ENCODE measurements at places on chromosomes 12 and 14.

DNA sequence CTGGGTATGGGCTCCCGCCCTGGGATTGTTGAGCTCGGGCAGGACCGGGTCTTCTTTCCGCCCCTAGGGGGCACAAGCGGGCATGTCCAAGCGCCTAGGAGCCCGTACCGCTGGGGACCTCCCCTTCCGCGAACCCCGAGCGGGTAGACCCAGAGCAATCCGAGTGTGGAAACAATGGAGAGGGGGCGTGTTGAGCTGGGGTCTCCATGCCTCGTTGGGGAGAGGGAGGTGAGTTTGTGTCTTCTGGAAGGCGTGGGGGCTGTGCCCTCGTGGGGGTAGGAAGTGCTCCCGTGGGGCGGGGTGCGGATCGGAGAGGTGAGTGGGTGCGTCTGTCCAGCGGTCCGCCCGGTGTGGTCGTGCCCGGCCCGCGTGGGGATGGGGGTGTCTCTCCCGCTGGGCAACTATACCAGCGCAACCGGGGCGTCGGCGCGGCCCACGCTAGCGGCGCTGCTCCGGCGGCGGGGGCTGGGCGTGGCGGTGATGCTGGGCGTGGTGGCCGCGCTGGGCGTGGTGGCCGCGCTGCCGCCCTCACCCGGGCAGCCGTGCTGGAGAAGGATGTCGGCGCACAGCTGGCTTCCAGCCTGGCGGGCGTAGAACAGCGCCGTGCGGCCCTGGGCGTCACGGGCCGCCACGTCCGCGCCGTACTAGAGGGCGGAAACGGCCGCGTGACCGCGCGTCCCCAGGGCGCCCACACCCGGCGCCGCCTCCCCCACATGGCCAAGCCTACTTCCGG is 12.2 kb downstream of the AGAP2 start:
- peak; percentile 44 for DNase-seq

- DNase-seq: no peak
These were observed 28.8 kb downstream of the DIO3 start for GRCh38 chr14:101590062-101590461.

DNA sequence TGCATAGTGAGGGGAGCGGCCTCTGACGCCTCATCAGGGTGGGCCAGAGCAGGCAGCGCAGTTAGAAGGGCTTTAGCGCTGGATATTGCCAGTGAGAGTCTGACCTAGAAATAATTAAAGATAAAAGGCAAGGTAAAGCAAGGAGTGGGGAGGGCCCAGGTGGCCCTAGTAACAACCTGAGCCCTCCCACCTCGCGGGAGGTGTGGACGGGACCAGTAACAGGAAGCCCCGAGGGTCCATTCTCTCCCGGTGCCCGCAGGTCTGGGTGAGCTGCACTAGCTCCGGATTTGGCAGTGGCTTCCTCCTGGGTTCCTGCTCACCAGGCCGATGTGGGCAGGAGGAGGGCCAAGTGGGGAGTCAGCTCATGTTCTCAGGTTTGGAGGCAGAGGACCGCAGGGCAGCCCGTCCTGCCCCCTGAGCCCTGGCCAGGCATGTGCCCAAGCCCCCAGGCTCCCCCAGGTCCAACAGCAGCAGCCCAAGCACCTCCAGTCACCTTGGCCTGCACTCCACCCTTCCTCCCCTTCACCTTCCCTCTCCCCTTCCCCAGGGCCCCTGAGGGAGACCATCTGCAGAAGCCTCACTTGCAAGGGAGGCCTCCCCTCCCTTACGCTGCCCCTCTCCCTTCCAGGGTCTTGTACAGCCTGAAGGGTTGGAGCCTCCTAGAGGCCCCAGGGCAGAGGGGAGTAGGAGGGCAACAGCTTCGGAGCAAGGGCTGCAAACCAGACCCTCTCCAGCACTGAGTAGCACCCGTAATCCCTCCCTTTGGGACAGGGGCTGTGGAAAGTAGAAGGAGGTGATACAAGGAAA is 144.3 kb upstream of the FKBP4 start:
- DNase-seq: no peak

DNA sequence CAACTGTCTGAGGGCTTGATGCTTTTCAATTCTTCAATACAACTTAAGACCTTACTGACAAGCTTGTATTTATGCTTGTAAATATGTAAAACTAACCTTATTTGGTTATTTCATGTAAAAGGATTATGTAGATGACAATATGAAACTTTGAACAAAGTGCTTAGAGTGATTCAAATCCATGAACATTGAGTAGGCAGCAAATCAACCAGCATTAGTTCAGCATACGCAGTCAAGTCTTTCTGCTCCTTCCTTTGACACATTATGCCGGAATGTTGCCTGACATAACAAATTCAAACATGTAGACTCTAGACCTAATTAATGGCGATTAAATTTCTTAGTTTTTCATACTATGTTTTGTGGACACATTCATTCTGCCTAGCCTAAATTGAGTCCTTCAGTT is 105.2 kb downstream of the FGD4 start:
- DNase-seq: no peak

DNA sequence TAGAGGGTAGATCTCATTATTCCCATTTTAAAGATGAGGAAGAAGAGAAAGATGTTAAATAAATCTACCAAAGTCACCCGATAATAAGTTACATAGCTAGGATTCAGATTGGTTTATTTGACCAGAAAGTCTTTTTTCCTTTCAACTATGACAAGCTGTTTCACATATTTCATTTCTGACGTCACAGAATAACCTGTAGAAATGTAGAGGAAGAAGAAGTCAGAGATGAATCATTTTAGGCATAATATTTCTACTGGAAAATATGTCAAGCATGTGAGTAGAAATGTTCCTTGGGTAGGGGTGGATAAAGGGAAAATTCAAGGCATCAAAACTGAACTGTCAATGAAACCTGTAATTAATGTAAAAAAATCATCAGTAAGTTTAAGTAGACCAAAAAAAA is 107.0 kb downstream of the MGST1 start:
- no peak for DNase-seq
